ENCODE measurements at places on chromosomes 5 and 9. TPM values are rescaled to one million over a fixed set of nuclear protein-coding genes. Genes with fewer than 3 reads are reported as not detected.

ARHGEF28 gene
- 0.91 TPM for total RNA-seq

TGFBI gene
- total RNA-seq, result 4.6 TPM

RARS1 gene
- total RNA-seq, result 87.6 TPM

HRCT1 gene
- not detected for total RNA-seq

CCL27 gene
- total RNA-seq, result 0.86 TPM

TUSC1 gene
- total RNA-seq, result not detected

LCN1 gene
- not detected for total RNA-seq

TAF11L10 gene
- not detected for total RNA-seq

SLC2A8 gene
- total RNA-seq, result 31.0 TPM

NXNL2 gene
- total RNA-seq, result not detected

SPINK13 gene
- not detected for total RNA-seq

PTBP3 gene
- total RNA-seq, result 46.8 TPM

PCDHGC4 gene
- 15.9 TPM for total RNA-seq

FANCG gene
- total RNA-seq, result 126 TPM

ISL1 gene
- total RNA-seq, result 9.8 TPM

CMYA5 gene
- total RNA-seq, result 0.73 TPM

SPAG8 gene
- total RNA-seq, result 1.4 TPM

CD72 gene
- 1.4 TPM for total RNA-seq

ARHGEF39 gene
- total RNA-seq, result 27.2 TPM

DNAJB5 gene
- 27.1 TPM for total RNA-seq

FBP1 gene
- 0.80 TPM for total RNA-seq

SLC27A6 gene
- not detected for total RNA-seq

CDH6 gene
- total RNA-seq, result 233 TPM

TMEM252 gene
- not detected for total RNA-seq

HK3 gene
- total RNA-seq, result not detected

ERP44 gene
- total RNA-seq, result 13.3 TPM

DMGDH gene
- total RNA-seq, result not detected

FBXW2 gene
- 65.4 TPM for total RNA-seq

PHF24 gene
- 0.63 TPM for total RNA-seq

LCN9 gene
- total RNA-seq, result 0.30 TPM

PCDHGA10 gene
- 18.4 TPM for total RNA-seq

SPATA31A3 gene
- total RNA-seq, result not detected

STK32A gene
- 0.61 TPM for total RNA-seq

PCDHA1 gene
- 0.07 TPM for total RNA-seq

BTNL8 gene
- not detected for total RNA-seq

CRB2 gene
- 80.5 TPM for total RNA-seq

KCNV2 gene
- not detected for total RNA-seq

CAMK2A gene
- total RNA-seq, result 0.59 TPM

SOWAHA gene
- total RNA-seq, result not detected

PCDHGA5 gene
- total RNA-seq, result 0.51 TPM

FAM78A gene
- 4.4 TPM for total RNA-seq

CD274 gene
- total RNA-seq, result not detected

CDC20B gene
- total RNA-seq, result not detected

ZNF782 gene
- 7.9 TPM for total RNA-seq

MYO10 gene
- total RNA-seq, result 93.4 TPM

PCDHA12 gene
- total RNA-seq, result 5.5 TPM

All from neural crest cell (in vitro differentiated cells).